CD4-positive, alpha-beta T cell treated with Interleukin-4 for 1 hour (primary cell): ENCODE measurements at places on chromosomes 12 and 14.

- DNase-seq: no peak
Observed at GRCh38 chr14:101134851-101135433, 231.4 kb upstream of the RTL1 start.

DNA sequence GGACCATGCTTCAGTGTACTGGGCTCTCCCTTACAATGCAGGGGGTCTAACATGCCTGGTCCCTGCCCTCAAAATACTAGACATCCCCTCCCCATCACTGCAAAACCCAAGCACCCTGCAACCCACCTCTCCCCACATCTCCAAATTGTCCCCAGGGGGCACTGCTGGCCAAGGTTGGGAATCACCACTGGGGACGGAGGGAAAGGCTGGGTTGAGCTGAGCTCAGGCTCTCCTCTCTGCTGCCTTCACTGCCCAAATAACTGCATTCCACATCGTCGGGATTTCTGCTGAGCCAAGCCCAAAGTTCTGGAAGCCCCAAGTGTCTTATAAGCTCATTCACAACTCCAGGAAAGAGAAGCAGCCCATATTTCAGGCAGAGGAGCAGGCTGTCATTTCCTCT, 69.6 kb downstream of the NT5DC3 start:
- peak; percentile 21 for DNase-seq

DNA sequence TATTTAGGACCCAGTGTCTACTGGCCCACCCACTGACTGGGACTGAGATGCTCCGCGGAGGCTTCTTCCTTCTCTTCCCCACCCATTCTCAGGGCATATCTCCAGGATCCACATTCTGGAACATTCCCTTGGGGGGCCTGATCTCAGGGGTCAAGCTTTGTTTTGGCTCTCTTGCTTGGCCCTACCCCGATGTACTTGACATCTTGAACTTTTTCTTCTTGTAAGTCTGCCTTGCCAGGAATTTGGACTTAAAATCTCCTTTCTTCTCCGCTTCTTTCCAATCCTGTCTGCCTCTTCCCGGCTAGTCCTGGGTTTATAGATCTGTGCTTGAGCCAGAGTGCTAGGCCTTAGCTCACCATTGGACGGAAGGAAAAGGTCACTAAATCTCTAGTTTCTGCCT, 22.1 kb downstream of the DACT1 start:
- no peak for DNase-seq

DNA sequence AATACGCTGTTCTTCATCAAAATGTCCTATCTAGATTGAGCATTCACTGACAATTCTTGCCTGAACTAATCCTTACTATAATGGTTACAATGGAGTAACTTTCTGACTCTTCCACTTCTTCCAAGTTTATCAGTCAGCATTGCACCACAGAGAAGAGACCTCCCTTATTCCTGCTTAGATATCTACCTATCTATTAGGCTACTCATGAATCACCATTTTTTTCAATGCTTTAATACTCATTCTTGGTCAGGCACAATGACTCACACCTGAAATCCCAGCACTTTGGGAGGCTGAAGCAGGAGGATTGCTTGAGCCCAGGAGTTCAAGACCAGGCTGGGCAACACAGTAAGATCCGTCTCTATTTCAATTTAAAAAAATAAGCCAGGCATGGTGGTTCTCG, 39.3 kb downstream of the RPS6KA5 start:
- no peak for DNase-seq

DNA sequence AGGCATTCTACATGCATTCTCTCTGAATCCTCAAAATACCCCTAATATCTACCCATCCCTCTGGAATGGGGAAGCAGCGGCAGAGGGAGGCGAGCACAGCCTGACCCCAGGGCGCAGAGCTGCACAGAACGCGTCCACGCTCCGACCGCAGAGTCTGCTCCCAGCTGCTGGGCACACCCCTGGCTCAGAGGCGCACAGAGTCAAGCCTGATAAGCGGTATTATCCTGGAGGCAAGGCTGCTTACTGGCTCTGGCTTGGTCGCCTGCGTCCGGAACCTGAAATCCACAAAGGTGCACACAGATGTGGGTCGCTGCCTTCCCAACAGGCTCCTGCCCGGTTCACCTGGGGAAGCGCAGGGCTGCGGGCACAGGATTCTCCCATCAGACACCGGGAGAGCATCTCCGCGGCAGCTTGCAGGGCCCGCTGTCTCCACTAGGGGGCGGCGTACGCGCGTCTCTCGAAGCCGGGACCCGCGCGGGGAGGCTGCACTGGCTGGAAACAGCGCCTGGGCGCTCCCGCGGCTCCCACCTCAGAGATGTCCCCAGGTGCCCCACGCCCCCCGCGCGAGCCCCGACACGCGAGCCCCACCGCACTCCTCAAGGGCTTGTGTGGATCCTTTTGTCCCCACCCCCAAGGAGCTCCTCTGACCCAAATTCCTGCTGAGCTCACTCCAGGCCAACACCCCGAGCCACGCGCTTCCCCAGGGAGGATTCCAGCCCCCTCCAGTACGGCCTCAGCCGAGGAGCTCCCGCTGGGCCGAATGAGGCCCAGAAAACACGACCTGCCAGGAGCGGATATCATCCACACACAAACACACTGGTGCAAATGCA, 120.1 kb upstream of the FZD10 start:
- DNase-seq: no peak
